Stimulated activated CD4-positive, alpha-beta T cell treated with anti-CD3 and anti-CD28 coated beads, Interleukin-2, amount 100 ng/mL, for 4 hours (primary cell): ENCODE measurements at places on chromosomes 3 and 15.

DNA sequence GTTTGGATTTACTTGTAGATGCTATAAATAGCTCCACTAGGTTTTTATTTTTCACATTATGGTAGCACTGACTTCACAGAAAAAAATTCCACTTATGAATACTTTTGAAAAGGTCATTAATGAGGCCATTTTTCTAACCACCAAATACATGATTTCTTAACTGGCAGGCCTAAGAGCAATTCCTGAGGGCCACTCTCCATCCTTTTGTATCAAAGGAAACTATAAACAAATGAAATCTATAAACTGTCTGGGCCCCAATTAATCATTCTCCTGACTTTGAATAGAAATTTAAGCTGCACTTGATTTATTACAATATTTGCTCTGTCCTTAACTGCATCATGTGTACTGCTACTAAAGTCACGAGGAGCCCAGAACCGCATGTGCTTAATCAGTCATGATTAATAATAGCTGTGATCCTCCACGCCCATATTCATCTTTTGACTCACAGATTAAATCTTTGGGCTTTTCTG lies 25.1 kb upstream of the MTMR10 start:
- DNase-seq, result no peak

- DNase-seq, result no peak
These were observed 77.3 kb downstream of the CPNE4 start for GRCh38 chr3:131957511-131957910.

GRCh38 chr3:184887574-184887973 lies 75.6 kb downstream of the VPS8 start:
- no peak for DNase-seq

- DNase-seq, result peak; percentile 29
These were observed 1.4 kb downstream of the KBTBD13 start for GRCh38 chr15:65077981-65078352.

GRCh38 chr3:172059532-172059931 lies 20.2 kb downstream of the FNDC3B start:
- no peak for DNase-seq

DNA sequence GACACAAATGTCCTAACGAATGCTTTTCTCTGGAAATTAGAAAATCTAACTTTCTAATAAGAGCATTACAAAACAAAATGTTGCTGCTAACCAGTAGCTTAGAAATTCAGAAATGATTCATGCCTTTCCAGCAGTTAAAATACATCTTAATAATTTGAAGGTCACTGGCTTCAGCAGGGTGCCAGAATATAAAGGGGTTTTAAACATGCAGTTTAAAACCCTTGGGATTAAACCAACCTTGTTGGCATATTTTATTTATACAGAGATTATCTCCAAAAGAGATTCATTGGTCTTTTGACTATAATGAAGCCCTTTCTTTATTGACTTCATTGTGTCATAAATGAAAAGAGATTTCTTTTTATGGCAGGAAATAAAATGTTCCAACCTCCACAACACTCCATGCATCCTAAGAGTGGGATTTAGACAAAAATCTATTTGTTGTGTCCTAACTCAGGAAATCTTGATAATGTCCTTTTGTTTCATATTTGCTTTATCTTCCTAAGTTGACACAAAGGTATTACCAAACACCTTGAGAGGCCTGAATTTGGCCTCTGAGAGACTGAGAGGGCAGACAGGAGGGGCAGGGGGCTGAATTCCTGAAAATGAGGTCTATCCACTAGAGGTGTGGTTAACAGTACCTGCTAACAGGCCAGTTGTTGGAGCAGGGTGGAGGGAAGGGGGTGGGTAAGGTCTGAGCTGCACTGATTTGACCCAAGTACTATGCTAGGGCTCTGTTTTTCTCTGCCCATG lies 124.4 kb downstream of the FEZF2 start:
- DNase-seq, result no peak

- DNase-seq, result no peak
These were observed 60.6 kb downstream of the TCF12 start for GRCh38 chr15:56978898-56979662.

DNA sequence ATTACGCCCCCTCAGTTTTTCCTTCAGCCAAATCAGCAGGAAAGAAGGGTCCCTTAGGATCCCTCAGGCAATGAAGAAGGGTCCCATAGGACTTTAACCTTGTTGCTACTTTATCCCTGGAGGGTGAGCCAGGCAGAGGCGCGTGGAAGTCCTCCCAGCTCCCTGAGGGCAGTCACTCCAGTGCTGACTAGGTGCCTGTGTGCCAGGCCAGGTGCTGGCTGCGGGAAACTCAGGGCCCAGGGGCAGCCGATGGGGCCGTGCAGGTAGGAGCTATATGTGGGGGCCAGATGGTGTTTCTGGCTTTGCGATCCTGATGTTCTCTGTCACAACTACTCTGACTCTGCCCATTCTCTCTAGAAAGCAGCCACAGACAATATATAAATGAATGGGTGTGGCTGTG lies 42.8 kb upstream of the IQSEC1 start:
- DNase-seq, result no peak

- DNase-seq, result no peak
These were observed 26.3 kb downstream of the FEM1B start for GRCh38 chr15:68303560-68304436.

GRCh38 chr3:185411133-185411532 lies 48.2 kb downstream of the MAP3K13 start:
- no peak for DNase-seq

DNA sequence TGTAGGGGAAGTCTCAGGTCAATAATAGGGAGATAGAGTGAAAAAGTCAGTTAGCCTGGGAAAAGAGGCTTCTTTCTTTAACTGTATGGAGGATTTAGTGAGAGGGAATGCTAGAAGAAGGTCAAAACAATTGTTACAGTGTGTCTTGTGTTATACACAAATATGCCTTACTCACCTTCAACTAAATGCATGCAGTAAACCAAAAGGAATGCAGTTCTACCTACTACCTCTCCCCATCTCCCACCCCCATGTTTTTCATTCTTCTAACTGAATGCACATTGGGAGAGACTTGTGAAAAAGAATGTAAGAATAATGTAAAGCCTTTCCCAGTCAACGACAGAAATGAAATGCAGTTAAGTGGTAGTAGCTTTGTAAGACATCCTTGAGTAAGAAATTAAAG lies 33.8 kb downstream of the CCDC66 start:
- no peak for DNase-seq
